ENCODE measurements at places on chromosomes 2 and 18.

GRCh38 chr18:35971661-35972196 lies 750 bp upstream of the RMP24 start:
- DNase-seq = no peak

DNA sequence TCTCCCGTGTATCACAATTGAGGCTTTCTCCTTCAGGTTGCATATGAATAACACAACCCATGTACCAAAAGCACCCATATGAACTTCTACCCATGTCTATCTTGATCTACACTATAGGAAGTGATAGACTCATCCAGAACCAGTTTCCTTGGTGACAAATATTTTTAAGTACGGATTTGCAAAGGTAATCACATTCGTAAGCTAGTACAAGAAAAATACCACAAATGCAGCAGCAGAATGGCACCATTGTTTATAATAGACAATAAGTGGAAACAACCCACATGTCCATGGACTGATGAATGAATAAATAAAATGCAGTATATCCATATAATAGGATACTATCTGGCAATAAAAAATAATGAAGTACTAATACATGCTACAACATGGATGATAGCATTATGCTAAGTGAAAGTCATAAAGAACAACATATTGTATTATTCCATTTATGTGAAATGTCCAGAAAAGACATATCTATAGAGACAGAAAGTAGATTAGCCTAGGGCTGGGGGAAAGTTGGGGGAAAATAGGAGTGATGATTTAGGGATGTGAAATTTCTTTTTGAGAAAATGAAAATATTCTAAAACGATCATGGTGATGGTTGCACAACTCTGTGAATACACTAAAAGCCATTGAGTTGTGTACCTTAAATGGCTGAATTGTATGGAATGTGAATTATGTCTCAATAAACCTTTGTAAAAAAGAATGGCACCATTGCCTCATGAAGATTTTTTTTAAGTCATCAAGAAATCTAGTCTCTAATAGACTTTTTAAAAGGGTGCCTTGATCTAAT lies 3.4 kb upstream of the CCDC88A start:
- no peak for DNase-seq

- no peak for DNase-seq
Observed at GRCh38 chr18:49127471-49128190, 176.9 kb upstream of the SMAD7 start.

DNA sequence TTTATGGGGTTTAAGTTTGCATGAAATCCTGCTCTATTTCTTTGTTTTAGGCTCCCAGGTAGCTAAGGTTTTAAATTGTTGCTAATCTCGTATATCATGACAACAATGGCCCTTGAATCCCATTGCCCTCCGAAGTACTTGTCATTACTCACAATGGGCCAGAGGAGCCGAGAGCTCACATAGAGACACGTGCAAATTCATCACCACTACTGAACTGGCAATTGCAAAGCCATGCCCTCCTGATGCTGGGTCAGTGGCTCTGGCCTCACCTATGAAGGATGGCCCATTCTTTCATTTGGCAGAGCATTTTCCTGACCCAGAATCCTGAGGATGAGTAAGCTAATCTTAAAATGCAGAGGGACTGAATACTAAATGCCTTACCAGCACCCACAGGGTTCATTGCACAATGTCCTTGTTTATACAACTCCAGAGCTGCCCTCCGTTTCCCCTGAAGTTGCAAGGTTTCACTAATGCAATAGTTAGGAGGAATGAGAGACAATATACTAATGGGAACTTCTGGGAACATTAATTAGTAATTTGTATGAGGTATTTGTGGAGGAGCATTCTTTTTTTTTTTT lies 71.6 kb upstream of the GAREM1 start:
- DNase-seq = no peak

GRCh38 chr2:24659862-24660261 lies 133.3 kb downstream of the PTRHD1 start:
- DNase-seq = no peak
